Neural progenitor cell (in vitro differentiated cells): ENCODE measurements at places on chromosomes 5 and 9. TPM values are rescaled to one million over a fixed set of nuclear protein-coding genes. Genes with fewer than 3 reads are reported as not detected.

EIF4E1B gene
- total RNA-seq: 0.06 and 0.68 TPM in 2 replicates

FBN2 gene
- 88.1 and 113 TPM in 2 replicates for total RNA-seq

CNTNAP3B gene
- total RNA-seq: 16.0 and 22.8 TPM in 2 replicates

SPINK6 gene
- not detected in 2 replicates for total RNA-seq

PPP1R2B gene
- total RNA-seq: 0.06 and 0.15 TPM in 2 replicates

CCDC183 gene
- total RNA-seq: 0.84 and 2.1 TPM in 2 replicates

TAF11L5 gene
- total RNA-seq: not detected in 2 replicates

PLAC8L1 gene
- total RNA-seq: 0.51 TPM in 1 of 2 replicates, not detected in the other

RASEF gene
- 0.21 and 0.87 TPM in 2 replicates for total RNA-seq

ZNF366 gene
- not detected in 2 replicates for total RNA-seq

KIF12 gene
- total RNA-seq: 0.56 and 0.59 TPM in 2 replicates

BTNL8 gene
- 0.22 and 0.34 TPM in 2 replicates for total RNA-seq

SLC22A5 gene
- 3.1 and 4.3 TPM in 2 replicates for total RNA-seq

AIF1L gene
- 69.0 and 95.1 TPM in 2 replicates for total RNA-seq

GRCh38 chr5:138632900-138633489, 57.8 kb upstream of the HSPA9 start:
- DNase-seq: peak; percentile 90

GRCh38 chr5:35383041-35383440, 152.8 kb upstream of the PRLR start:
- DNase-seq: no peak

- no peak for DNase-seq
Observed at GRCh38 chr5:136258463-136258862, 65.5 kb upstream of the SMIM32 start.

GRCh38 chr5:73419465-73420390, 28.8 kb downstream of the FOXD1 start:
- DNase-seq: peak; percentile 88

DNA sequence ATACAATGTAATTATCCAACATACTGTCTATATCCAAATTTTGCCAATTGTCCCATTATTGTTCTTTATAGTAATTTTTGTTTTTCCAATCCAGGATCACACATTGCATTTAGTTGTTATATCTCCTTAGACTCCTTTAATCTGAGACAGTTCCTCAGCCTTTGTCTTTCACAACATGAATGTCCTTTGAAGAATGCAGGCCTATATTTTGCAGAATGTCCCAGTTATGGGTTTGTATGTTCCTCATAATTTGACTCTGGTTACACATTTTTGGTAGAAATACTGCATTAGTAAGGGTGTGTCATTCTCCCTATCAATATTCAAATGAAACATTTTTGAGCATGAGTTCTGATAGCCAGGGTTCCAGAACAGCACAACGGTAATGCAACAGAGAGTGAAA, 6.7 kb downstream of the CD180 start:
- no peak for DNase-seq

DNA sequence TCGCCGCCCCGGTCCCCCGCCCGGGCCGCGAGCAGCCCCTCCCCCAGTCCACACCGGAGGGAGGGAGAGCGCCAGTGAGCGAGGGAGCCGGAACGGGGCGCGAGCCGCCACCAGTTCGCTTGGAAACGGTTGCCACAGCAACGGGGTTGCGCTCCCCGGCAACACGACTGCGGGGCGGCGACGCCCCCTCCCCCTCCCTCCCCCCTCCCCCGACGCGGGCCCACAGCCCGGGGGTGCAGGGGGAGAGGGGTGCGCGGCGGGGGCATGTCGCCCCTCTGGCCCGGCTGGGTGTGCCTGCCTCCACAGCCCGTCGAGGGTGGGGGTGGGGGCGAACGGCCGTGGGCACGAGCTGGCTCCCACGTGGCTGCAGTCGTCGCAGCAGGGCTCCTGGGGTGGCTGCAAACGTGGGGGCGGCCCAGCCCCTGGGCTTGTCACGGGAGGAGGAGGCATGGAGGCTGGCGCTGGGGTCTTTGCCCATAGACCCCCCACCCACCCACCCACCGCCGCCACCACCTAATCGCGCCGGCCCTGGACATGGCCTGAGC, 524 bp downstream of the PRR7 start:
- peak; percentile 94 for DNase-seq

DNA sequence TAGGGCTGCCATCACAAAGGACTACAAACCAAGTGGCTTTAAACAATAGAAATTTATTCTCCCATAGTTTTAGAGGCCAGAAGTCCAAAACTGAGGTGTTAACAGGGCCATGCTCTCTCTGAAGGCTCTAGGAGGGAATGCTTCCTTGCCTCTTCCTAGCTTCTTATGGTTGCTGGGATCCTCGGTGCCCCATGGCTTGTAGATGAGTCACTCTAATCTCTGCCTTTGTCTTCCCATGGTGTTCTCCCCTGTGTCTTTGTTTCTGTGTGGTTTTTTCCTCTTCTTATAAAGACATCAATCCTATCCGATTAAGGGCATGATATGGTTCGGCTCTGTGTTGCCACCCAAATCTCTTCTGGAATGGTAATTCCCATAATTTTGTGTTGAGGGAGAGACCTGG, 178.8 kb upstream of the NREP start:
- peak; percentile 32 for DNase-seq

- no peak for DNase-seq
Observed at GRCh38 chr9:112873773-112874405, 16.8 kb downstream of the SLC46A2 start.

- no peak for DNase-seq
Observed at GRCh38 chr9:113579283-113580040, 115.9 kb downstream of the RGS3 start.

DNA sequence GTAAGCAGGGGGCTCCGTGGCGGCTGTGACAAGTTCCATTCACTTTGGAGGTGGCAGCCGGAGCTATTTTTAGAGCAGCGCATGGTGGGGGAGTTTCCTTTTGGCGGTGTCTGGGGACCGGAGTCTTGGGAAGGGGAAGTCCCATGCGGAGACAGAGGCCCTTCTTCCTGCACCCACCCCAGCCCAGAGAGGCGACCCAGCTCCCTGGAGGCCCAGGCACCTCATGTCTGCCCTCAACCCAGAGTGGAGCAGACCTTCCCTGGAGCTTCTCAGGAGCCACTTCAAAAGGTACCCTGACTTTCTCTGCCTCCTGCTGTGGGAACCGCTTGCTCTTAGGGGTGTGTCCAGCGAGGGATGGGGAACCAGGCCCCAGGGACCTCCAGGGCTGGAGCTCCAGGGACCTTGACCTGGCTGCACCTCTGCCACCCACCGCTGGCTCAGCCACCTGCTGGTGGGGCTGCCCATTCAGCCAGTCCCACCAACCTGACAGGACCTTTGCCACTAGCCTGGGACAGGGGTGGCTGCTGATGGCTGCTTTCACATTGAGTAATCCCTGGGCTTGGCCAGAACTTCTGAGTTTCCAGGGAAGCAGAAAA, 34.1 kb downstream of the NEK6 start:
- DNase-seq: no peak

DNA sequence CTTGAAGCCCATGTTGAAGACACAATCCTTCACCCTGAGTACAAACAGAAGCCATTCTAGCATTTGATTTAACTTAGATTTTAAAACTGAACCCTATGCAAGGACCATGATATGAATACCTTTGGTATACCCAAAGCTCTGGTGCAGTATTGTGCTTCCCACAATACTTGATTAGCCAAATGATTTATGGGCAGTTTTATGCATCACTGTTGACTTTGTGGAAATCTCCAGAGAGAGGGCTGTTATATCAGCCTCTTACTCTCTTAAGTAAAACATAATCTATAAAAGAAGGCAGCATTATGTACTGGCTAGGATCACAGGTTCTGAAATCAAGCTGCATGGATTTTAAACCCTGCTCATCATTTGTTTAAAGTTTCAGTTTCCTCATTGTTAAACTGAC, 762.8 kb downstream of the EFNA5 start:
- no peak for DNase-seq

- no peak for DNase-seq
Observed at GRCh38 chr5:160453751-160454150, 32.1 kb downstream of the PTTG1 start.

- no peak for DNase-seq
Observed at GRCh38 chr9:113785334-113785733, 90.8 kb upstream of the ZNF618 start.

- peak; percentile 25 for DNase-seq
Observed at GRCh38 chr5:18811661-18812060, 1176.3 kb downstream of the CDH18 start.

DNA sequence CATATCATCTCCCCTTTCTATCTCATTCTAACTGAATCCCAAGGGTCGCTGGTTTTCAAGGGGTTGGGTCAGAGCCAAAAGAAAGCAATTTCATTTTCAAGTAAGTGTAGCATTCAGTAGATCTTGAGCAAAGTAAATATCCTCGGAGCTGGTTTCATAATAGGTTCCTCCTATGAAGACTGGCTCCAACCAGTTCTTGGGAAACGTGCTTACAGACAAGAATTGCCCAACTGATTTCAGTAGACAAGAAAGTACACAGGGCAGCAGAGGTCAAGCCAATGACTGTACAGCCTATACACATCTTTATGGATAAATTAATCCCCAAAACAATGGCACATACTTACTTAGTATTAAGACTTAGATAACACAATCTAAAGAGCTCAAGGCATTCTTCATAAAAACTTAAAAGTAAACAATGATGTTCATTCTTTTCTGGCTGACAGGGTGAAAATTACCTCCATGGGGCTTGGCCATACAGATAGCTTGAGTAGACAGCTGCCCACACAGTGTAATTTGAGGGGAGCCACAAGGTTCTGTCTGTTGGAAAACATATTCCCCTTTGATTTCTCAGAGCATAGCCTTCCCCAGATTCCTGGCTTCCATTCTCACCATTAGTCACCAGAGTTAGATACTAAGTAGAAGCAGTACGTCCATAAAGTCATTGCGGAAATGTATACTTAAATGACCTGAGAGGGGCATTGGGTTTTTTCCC, 163.9 kb downstream of the ARRDC3 start:
- no peak for DNase-seq

DNA sequence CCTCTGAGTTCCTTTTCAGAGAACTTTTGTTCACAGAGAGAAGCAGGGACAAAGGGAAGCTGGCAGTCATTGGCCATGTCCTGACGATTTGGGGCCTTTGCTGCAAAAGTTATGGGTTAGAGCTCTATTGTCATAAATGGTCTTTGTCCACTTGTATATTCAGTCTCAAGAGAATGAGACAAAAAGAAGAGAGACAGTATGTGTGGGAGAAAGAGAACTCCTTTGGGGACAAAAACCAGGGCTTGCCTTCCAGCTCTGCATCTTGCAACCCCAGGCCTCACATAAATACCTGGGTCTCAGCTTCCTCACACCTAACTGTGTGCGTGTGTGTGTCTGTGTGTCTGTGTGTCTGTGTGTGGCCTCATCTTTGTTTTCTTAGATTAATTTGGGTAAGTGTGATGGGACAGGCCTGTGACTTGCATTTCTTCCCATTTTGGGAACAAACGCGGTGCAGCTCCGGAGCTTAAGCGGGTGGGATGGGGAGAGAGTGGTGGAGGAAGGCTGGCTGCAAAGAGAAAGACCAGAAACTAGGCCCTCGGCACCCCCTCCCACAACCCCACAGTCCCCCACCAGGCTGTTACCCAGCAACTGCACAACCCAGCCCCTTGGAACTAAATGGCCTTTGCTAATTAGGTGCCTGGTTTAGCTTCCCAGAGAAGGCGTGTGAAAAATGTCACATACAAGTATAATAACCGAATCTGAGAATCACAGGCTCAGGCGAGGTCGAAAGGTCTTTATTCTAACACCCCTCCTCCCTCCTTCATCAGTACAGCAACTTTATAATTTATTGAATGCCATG, 376.9 kb downstream of the CDK5RAP2 start:
- DNase-seq: peak; percentile 36

DNA sequence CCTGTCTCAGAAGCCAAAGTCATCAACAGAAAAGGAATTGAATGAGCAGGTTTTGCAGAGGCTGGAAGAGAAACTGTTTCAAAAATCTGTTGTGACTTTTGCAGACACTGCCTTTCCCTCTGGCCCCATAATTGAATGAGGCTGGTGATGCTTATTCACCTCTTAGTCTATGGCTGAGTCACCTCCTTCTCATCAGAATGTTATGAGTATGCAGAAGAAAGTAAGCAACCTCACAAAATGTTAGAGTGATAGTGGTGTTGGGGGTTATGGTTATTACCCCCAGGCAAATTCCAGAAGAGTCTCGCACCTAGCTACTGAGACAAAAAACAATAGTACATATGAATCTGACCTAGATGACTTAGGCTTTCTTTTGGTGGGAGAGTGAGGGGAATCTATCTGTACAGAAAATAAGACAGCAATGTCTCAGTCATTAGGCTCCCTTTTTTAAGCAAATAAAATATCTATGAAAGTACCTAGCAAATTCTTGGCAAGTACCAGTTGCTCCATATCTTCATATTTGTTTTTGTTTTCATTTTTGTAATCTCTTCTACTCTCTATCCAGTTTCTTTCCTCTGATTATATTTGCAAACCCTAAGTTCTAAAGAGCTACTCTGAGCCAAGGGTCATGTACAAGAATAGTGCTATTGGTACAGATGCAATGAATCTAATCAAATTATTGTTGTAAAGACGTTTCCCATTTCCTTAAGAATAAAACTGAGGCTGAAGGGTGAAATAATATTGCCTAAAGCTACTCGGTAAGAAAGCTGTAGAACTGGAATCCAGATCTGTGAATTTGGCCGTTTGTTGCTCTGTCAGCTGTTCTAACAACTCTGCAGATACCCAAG, 498.1 kb upstream of the TNC start:
- DNase-seq: no peak

DNA sequence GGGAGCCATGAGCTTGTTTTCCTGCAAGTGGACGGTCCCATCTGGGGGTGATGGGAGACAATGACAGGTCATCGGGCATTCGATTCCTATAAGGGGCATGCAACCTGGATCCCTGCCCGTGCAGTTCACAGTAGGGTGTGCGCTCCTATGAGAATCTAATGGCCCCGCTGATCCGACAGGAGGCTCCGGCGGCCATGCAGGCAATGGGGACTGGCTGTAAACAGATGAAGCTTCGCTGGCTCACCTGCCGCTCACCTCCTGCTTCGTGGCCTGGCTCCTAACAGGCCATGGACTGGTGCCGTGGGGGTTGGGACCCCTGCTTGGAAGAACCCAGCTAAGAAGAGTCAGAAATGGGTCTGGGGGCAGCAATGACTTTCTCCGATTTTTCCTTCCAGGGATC, 21.0 kb downstream of the PAEP start:
- no peak for DNase-seq

DNA sequence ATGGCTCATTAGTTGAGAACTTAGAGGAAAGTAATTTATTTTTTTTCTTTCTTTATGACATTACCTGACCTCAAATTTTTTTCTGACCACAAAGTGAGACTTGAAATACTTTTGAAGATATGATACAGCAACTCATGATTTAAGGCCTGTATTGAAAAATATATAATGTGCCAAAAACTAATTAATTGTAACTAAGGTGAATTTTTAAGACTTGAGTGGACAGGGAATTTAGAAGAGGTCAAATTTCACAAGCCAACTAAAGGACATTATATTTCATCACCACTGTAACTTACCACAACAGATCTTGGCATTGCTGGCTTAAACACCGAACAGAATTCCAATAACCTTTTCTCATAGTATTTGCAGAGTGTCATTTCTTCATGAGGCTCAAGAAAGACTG, 1.8 kb downstream of the CCNH start:
- DNase-seq: no peak

DNA sequence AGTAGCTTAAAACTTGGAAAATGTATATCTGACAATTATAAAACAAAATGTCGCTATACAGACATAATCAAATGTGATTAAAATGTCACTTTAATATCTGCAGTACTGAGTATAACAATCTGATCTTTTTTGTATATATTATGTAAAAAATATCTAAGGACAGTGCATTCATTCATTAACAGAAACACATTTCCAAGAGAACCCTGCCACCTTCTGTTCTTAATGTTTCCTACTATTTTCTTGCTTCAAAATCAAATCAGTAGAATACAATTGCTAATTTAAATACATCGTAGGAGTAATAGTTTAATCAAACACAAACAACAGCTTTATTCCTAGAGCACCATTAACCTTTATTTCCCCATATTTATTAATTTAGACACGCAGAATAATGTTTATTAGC, 142.6 kb upstream of the ST8SIA4 start:
- DNase-seq: no peak
